Tongue (tissue), 3 donors: ENCODE measurements at places on chromosomes 5 and 9.

GRCh38 chr5:53820119-53820801 is 259.8 kb downstream of the NDUFS4 start:
- DNase-seq = no peak

- no peak for DNase-seq
These were observed 115.1 kb upstream of the MTAP start for GRCh38 chr9:21687351-21687750.

DNA sequence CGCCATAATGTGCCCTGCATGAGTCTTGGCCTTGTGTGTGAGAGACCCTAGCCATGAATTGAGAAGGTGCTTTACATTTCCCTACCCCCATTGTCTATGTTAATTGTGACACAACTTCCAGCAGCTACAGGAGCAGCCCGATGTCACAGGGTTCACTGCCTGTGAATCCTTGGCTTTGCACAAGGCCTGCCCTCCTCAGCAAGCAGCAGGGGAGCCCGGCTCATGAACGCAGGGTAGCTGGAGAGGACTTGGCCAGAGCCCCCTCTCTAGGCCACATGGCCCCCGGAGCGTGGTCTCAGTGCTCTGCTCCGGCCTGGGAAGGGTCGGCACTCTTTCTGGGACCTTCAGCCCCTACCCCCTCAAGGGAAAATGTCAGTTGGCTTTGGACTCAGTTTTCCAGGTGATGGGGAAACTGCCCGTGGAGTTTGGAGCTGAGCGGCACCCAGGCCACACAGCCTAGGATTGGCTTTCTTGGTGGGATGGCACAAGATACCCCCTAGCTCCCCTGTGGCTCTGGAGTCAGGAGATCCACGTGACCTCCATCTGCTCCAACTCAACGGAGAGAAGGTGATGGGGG is 160.8 kb downstream of the DAB2IP start:
- DNase-seq = no peak

DNA sequence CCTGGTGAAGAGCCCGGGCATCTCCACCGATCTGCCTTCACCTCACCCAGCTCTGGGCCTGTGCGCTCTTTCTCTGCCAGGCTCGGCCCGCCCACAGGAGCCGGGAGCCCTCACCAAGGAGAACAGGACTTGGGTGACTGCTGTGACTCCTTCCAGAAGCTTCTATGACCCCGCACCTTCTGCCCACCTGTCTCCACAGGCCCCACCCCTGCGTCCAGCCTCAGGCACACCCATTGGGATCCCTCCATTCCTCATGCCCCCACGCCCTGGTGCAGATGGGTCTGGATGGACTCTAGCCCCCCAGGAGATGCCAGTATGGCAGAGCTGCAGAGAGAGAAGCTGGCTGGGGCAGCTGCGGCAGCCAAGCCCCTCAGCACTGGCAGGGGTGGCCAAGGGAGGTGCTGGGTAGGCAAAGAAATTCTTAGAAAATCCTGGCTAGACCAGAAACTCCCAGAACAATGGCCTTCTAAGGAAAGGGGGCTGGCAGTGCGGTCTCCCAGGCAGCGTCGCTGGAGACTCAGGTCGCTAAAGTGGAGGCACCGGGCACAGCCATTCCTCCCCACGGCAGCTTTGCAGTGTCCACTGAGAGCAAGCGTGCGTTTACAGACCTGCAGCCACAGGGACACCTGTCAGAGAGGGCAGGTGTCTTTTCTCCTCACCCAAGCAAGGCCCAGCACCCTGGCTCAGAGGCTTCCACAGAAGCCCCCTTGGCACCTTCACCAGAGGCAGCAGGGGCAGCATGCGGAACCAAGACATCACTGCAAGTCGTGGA is 17.3 kb downstream of the LPCAT1 start:
- no peak for DNase-seq

- DNase-seq = no peak
These were observed 9.0 kb upstream of the SETD9 start for GRCh38 chr5:56900395-56900794.
